Activated CD4-positive, alpha-beta T cell treated with anti-CD3 and anti-CD28 coated beads for 24 hours (primary cell): ENCODE measurements at places on chromosomes 5 and 9.

- DNase-seq: no peak
These were observed 13.1 kb upstream of the IGFBPL1 start for GRCh38 chr9:38437193-38437823.

DNA sequence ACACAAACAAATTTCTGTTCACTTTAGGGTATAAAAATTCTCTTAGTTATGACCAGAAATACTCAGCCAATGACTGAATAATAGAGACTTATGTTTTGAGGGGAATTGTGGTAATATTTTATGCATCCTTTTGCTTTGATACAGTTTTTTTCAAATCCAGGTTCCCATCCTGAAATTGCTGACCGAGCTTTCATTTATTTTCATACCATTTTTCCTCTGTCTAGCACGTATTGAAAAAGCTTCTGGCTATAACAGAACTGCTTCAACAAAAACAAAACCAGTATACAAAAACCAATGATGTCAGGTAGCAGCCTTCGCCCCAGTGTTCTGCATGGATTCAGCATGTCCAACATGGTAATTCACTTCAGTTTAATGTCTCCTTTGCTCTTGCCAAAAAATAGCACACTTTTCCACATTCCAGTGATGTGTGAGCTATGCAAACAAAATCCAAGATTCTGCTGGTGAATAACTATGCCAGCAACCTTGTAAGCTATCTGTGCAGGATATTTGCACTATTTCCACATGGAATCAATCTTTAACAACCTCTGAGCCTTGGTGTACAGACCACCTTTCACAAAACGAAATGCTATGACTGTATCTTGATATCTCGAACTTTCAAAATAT is 22.0 kb downstream of the CCNH start:
- DNase-seq: no peak

- no peak for DNase-seq
These were observed 88.2 kb downstream of the PRRT1B start for GRCh38 chr9:131633491-131634031.

- DNase-seq: no peak
These were observed at the start of gene PRSS3 for GRCh38 chr9:33795281-33795680. TSS of gene PRSS3 (plus strand) at chr9:33795561. CDS start at chr9:33795574, 13 bp downstream.

DNA sequence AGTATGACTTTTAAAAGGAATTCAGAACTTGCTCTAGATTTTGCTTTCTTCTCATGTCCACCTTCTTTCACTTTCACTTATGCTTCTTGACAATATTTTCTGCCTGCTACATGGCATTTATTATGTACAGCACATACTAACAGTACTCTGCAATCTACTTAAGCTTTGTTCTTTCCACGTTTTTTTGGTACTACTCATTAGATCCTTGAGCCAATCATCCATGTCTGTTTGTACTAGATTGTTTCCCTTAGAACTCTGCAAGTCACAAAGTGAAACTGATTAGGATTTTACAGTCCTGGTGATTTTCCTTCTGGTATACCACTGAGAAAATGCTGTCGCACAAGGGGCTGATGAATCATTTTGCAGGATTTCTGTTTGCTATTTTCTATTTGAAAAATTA is 78.3 kb downstream of the PARP8 start:
- DNase-seq: no peak

DNA sequence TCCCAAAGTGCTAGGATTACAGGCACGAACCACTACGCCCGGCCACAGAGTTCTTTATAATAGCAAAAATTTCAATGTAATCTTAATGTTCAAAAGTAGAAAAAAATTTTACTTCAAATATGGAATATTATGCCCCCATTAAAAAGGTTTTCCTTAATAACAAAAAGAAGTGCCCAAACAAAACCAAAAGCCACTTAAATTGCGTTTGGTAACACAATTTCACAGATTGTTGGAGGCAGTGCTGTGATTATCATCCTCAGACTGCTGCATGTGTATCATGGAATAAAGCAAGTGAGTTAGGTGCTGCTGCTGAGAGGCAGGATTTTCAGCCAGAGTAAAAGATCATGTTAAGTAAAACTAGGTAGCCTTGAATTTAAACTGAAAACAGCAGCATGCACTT is 132.7 kb downstream of the COL23A1 start:
- DNase-seq: no peak

DNA sequence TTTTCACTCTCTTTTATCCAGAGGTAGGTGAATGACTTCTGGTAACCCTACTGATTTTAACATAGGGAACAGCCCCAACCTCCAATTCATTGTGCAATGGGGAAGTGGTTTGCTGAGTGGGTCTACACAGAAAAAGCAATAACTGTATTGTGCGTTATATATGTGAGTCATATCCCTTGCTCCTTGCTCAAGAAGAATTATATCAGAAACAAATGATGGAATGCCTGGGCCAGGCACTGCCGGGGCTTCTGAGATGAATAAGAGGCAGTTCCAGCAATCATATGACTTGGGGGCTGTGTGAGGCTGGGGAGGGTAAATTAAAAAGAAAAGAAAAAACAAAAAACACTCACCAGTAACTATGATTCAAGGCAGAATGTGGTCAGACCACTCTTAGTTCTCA is 79.2 kb upstream of the ABCA1 start:
- no peak for DNase-seq

DNA sequence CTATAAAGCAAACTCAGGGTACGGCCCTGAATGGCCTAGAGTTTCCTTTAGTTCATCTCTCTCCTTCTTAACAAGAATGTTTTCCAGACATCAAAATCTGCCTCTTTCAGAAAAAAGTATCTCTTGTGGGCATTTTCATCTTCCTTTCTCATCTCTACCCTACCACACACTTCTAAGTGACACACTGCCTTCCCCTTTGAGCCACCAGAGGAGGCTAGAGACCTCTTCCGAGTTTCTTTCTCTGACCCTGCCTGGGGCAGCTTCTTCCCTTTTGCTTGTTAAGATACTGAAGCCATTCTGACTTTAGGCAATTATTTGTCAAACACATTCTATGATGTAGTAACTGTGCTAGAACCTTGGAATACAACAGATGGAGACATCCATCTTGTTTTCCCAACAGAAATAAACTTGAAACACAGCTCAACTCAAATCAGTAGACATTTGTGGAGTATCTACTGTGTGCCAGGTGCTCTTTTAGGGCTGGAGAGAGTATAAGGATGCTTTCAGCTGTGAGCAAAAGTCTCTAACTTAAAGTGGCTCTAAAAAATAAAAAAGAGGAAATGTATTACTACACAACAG is 8.6 kb upstream of the SV2C start:
- DNase-seq: no peak

GRCh38 chr9:136544548-136544963 is 1.3 kb downstream of the NOTCH1 start:
- DNase-seq: peak; percentile 66

- no peak for DNase-seq
These were observed 148.2 kb downstream of the ARL15 start for GRCh38 chr5:54162184-54162583.

DNA sequence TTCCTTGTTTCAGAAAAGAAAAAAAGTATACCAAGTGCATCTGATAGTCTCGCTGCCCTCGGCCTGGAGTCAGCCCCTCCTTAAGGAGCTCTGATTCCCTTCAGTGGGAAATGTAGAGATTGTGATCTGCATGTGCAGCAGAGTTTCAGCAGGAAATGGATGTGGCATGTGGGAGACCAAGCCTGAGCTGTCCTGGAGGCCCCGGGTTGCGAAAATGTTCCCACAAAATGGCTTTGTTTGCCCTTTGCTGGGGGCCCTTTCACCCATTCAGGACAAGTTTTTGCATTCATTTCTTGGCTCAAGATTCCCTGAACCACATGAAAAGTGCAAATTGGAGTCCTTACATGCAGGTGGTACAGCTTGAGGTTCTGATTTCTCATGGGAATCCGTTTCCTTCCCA is 230.9 kb downstream of the GADD45G start:
- no peak for DNase-seq

GRCh38 chr5:54360089-54360488 is 49.7 kb upstream of the ARL15 start:
- DNase-seq: no peak

DNA sequence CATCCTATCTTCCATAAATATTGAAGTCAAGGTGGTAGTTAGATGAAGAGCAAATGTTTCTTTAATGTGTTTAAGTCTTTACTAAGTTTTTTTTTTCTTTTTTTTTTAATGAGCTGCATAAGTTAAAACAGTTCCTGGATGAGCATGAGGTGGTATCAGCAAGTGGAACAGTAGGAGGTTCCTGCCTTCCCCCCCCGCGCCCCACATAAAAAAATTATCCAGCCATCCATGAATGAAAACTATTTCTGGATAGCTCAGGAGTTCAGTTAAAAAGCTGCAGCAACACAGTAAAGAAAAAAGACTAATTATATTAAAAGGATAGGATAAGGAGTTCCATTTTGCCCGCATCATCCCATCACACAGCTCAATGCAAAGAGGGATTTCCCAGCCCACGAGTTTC is 349.5 kb downstream of the CDH18 start:
- no peak for DNase-seq

DNA sequence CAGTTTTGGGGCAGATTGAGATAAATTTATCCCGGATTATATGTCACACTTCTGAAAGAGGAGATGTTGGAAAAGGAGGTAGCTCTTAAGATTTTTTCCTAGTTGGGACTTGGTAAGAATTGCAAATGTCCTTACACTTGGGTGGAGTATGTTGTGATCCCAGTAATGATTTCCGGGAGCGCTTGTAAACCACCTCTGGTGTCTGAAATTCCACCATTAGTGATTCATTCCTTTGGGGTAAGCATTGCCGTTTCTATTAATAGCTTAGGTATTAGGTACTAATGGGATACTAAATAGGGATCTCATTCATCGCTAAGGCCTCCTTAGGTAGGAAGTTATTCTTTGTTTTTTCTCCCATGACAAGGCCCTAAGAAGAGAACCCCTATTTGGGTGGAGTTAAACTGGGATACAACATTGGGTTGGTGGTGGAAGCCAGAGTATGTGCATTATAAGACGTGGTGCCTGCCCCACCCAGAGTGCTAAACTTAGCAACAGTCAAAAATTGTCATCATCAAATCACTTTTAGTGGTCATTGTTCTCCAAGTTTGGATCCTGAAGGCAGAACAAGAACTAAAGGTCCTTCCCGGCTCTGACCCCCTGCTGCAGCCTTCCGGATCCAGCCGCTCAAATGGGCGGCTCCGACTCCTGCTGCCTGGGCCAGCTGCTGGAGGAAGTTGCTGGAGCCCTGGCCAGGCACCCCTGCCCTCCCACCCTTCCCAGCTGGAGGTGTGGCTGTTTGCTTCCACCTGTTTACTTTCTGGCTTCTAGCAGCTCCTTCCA is 31.7 kb upstream of the DAB2IP start:
- no peak for DNase-seq

DNA sequence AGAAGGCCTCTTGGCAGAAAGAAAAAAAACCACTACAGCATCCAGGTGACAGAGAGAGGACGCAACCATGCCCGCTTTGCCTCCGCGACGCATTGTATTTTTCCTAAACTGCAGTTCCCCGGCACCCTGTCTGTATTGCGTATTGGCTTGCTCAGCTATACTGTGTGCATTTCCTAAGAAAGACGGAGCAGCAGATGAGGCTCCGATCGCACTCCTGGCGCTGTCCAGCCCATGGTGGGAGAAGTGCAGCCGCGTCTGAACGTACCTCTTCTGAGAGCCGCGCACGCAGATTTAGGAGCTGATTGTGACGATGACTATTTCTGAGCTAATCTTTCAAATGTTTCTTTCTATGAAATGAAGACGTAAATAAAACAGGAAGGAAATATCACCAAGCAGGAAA is 366.5 kb downstream of the IRX1 start:
- no peak for DNase-seq

- DNase-seq: no peak
These were observed 20.0 kb downstream of the MORN5 start for GRCh38 chr9:122179690-122180074.

DNA sequence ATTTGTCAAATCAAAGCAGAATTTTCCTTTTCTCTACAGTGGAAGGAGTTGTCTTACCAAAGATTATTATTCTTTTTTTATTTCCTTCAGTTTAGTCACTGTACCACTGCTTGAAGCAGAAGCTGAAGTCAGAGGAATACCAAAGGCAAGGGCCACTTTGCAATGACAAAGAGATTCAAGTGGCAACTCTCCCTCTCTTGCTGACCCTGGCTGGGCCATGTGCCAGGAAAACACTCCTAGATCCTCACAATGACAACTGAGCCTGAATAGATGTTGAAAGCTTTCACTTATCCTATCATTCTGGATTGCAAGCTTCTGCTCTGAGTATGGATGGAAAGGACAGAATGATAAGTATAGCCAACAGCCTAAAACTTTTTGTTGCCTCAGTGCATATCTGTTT is 618.3 kb downstream of the NR2F1-AS1 start:
- DNase-seq: no peak

DNA sequence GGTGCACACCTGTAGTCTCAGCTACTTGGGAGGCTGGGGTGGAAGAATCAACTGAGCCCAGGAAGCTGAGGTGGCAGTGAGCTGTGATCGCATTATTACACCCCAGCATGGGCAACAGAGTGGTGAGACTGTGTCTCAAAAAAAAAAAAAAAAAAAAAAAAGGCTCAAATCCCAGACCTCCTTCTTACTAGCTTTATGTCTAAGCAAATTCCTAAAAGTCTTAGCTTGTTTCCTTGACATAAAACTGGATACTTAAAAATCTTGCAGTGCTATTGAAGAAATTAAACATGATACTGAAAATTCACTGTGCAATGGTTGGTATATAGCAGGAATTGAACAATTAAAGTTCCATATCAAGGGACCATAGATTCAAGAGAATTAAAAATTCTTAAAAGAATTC is 45.0 kb downstream of the PCDHGC5 start:
- no peak for DNase-seq

GRCh38 chr5:134798468-134798867 is 39.9 kb downstream of the DDX46 start:
- DNase-seq: no peak

GRCh38 chr5:130526708-130527107 is 622.4 kb downstream of the CHSY3 start:
- DNase-seq: no peak

- DNase-seq: no peak
These were observed 65.4 kb downstream of the PAX5 start for GRCh38 chr9:36968574-36969215.

- DNase-seq: no peak
These were observed 318.7 kb upstream of the ITGA1 start for GRCh38 chr5:52468976-52469375.

GRCh38 chr9:4691795-4692194 is 12.4 kb downstream of the CDC37L1 start:
- DNase-seq: no peak

DNA sequence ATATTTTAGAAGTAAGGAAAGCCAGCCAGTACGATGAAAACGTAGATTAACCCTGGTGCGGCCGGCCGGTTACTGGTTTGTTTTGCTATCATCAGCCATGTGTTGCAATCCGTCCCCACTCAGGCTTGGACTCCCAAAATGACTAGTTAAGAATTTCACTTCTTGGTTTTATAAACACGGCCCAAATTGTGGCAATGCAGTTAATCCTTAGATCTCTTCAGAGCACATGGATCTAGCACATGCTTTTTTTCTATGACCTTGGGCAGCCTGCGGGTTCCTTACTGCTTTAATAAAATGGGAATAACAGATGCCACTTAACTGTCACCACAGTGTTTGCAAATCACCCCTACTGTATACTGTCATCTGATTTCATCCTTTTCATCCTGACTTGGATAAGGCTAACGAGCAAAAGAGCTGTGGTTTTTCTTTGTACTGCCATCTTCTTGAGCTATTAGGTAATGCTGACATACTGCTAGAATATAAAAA is 1.5 kb downstream of the NDFIP1 start:
- no peak for DNase-seq

- DNase-seq: no peak
These were observed 10.8 kb downstream of the SHC3 start for GRCh38 chr9:89167788-89168187.

GRCh38 chr5:80225189-80225933 is 30.5 kb downstream of the SERINC5 start:
- DNase-seq: no peak
